ENCODE measurements at places on chromosomes 7 and 10.

GRCh38 chr7:139264220-139264619 lies 33.2 kb downstream of the UBN2 start:
- DNase-seq: no peak

- no peak for DNase-seq
These were observed 32.8 kb upstream of the CDH23 start for GRCh38 chr10:71363936-71364335.

GRCh38 chr10:126101325-126101724 lies 205.0 kb downstream of the FANK1 start:
- DNase-seq: no peak

DNA sequence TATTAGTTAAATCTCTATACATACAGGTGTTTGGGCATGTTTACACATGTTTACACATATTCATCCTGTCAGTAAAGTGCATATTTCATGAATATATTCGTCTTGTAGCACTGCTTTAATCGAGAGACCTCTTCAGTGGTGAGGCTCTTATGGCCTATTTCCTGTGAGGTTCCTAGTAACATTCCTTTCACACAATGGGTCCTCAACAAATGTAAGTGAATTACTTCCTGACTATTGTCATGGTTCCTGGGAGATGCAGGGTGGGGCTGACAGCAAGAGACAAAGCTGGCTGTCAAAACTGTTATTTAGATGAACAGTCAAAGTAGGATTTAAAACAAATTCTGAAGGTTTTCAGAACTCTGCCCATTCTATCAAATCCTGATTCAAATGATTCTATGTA lies 12.4 kb upstream of the SEMA3A start:
- DNase-seq: no peak

DNA sequence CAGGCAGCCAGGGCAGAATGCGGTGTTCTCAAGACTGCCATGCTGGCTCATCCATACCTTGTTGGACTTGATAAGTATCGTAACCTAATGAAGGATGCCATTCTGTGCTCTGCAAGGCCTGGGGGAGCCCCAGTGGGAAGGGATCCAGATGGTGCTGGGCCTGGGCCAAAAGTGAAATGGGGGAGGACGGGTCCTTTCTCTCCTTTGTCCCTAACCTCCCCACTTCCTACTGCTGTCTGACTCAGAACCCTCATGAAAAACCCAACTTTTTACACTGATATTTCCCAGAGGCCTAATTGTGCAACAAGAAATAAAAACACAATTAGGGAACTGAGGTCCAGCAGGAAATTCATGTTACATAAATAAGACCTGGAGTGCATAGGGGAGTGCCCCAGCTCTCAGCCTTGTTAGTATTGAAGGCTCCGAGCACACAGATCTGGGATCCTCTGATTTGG lies 193.7 kb upstream of the SVIL start:
- no peak for DNase-seq
